T-cell (primary cell): ENCODE measurements at places on chromosomes 11 and 22.
A peak's percentile ranks its signal among the peaks of the same experiment; 100 is the strongest.

DNA sequence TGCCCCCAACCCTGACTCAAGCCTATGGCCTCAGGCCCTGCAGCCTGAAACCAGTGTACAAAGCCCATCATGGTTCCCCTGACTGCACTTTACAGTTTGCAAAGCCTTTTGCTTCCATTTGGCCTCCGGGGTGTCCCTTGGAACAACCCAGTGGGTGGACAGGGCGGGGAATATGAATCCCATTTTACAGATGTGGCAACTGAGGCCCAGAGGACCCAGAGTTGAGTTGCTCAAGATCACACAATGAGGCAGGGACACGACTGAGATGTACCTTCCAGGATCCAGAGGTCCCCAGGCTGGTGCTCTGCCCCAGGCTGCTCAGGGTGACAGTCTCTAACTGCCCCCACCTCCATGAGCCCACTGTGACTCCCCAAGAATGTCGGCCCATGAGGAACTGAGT lies 5.4 kb upstream of the POLDIP3 start:
- no peak for DNase-seq
- H3K4me1 ChIP-seq = peaks cover 3% of the 10 kb centered on the region
- H3K36me3 ChIP-seq = peaks cover 2% of the 10 kb centered on the region
- H3K4me3 ChIP-seq = no peak overlapping the region
- H3K27ac ChIP-seq = no peak overlapping the region

DNA sequence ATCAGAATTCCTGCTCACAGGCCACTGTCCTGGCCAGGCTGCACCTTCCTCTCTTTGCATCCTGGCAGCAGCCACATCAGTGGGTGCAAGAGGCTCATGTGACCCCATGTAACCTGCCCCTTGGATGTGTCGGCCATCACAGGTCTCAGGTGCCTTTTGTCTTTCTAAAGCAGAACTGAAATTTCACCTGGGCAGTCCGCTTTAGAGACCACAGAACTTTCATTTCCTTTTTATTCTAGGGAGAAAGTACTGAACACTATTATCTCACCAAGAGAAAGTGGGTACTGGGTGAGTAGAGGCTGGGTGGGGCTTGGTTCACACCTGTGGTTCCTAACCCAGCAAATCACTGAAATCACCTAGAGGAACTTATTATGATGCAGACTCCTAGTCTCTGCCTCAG lies 51.7 kb upstream of the NUP160 start:
- H3K36me3 ChIP-seq = no peaks in the 10 kb centered on the region
- no peaks in the 10 kb centered on the region for H3K4me1 ChIP-seq
- no peak overlapping the region for H3K27ac ChIP-seq

GRCh38 chr11:5737091-5737490 lies 843 bp downstream of the OR56B1 start:
- H3K27me3 ChIP-seq = no peaks in the 10 kb centered on the region
- no peaks in the 10 kb centered on the region for H3K36me3 ChIP-seq
- no peak overlapping the region for H3K27ac ChIP-seq
- H3K4me1 ChIP-seq = no peaks in the 10 kb centered on the region
- DNase-seq = no peak

GRCh38 chr11:64872790-64873488 lies 5.5 kb downstream of the EHD1 start:
- peak overlapping the region; percentile 44 for H3K27ac ChIP-seq
- H3K4me3 ChIP-seq = no peak overlapping the region
- H3K4me1 ChIP-seq = peaks cover 56% of the 10 kb centered on the region
- H3K27me3 ChIP-seq = no peaks in the 10 kb centered on the region
